GM23248 (cell line): ENCODE measurements at places on chromosomes 4 and X. TPM values are rescaled to one million over a fixed set of nuclear protein-coding genes. Genes with fewer than 3 reads are reported as not detected.

DNA sequence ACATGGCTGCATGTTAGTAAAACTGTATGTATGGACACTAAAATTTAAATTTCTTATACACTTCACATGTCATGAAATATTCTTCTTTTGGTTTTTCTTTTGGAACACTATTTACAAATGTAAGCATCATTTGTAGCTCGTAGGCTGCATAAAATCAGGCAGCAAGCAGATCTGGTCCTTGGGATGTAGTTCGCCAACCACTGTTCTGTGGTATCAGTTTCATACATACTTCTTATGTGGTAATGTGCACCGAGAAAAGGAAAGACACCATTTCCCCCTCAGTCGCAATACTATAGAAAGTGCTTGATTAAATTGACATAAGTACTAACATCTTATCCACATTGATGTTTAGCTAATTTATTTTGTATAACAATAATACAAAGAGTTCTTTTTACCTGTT is 274.4 kb upstream of the VCX start:
- DNase-seq = no peak

- DNase-seq = peak; percentile 39
These were observed 94.1 kb downstream of the HMX1 start for GRCh38 chr4:8777320-8778196.

DNA sequence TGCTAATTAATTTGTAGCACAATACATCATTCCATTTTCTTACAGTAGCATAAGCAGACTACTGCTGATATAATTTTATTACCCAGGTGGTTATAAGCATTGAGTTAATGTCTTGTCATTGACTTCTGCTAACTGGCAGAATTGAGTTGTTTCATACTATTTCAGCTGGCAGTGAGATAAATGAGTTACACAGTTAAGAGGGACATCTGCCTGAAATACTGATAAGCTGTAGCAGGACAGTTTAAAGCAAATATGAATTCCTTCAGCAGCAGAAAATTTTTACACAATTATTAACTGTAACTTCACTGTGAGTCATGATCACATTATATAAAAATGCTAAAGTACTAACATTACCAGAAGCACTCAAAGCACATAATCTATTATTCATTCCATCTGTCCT is 326.8 kb downstream of the INPP4B start:
- DNase-seq = no peak

DNA sequence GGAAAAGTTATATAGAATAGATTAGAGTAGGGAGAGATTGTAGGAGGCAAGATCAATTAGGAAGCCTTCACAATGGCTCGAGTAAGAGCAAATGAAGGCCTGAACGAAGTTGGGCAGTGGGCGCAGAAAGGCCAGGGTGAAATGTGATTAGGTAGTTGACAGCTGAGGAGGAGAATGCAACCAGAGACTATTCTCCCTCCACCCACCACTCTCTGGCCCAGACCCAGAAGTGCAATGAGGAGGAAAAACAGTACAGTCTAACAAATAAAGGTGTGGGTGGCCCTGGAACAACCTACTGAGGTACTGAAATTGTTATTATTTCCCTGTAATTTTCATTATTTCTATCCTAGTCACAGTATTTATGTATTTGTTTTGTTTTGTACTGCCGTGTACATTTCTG is 176.7 kb downstream of the SLC39A8 start:
- DNase-seq = no peak

DNA sequence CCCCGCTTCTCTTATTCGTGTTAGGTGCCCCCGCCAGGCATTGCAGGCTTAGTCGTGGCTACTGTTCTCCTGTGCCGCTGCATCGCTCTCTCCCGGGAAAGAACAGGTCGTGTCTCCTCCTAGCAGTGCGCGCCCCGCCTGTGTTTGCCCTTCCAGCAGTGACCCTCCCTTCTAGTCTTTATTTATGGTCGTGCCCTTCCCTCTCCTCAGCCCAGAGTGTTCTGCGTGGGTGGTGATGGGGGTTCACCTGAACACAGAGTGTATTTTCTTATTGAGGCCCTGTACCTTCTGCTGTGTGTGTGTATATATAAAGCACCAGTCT is 15.2 kb downstream of the USP11 start:
- DNase-seq = no peak

ZFP92 gene
- 0.11 TPM in 1 of 2 replicates, not detected in the other for total RNA-seq
